ENCODE measurements at places on chromosomes 13 and 19. TPM values are rescaled to one million over a fixed set of nuclear protein-coding genes. Genes with fewer than 3 reads are reported as not detected.

Gene ZSCAN1
- polyA plus RNA-seq, result 5.7 TPM

GRCh38 chr19:53879140-53880081 is 2.6 kb upstream of the PRKCG start:
- peak; percentile 93 for DNase-seq

Gene SH2D3A
- 6.2 TPM for polyA plus RNA-seq

GRCh38 chr13:112345826-112346172 is 30.4 kb upstream of the SPACA7 start:
- no peak for DNase-seq

GRCh38 chr19:33554391-33554790 is 32.8 kb upstream of the PEPD start:
- no peak for DNase-seq

- no peak for DNase-seq
Observed at GRCh38 chr19:44600466-44600865, 12.9 kb upstream of the IGSF23 start.

Gene SRRM5
- 0.75 TPM for polyA plus RNA-seq

DNA sequence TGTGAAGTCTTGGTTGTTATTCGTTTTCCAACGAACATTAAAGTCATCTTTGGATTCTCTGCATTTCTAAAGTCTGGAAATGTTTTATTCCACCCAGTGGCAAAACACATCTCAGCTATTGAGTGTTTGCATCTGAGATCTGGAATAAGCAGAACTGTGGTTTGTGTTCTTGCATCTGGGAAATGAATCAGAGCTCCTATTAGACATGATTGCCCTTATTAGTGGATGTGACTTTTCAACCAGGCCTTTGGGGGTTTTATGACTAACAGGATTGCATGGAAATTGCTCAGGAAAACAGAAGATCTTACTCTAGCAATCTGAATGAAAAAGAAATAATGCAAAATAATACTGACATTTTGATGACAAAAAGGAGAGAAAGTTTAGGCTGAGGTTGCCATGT is 488.8 kb downstream of the IRS2 start:
- DNase-seq, result no peak
